NCI-H2107 (cell line): ENCODE measurements at places on chromosomes 6 and 20.

- DNase-seq: no peak
Measured at GRCh38 chr6:144730088-144730645, 445.0 kb downstream of the UTRN start.

DNA sequence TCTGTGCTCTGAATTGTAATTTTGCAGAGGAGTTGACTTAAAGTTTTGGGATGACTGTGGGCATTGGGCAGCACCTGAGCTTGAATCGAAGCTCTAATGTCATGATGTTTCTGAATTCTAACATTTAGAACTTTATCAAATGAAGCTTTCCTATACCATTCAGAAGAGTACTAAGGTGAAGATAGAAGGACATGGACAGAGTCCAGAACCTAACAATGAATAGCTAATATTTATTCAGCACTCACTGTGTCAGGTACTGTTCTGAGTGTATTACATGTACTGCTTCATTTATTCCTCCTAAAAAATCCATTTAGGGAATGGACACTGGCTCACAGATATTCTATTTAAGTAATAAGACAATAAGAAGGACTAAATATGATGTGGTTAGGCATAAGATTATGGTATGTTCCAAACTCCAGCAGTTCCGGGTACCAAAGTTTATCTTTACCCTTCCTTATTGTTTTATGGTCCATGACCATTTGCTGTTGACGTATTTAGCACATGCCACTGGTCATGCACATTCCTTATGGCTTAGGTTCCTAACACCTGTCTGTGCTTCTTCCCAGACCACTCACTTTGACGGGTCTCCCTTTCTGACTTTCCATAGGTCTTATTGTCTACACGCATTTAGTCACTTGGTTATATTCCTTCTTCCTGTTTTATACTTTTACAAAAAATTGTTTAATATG is 20.3 kb downstream of the BCKDHB start:
- DNase-seq: no peak

DNA sequence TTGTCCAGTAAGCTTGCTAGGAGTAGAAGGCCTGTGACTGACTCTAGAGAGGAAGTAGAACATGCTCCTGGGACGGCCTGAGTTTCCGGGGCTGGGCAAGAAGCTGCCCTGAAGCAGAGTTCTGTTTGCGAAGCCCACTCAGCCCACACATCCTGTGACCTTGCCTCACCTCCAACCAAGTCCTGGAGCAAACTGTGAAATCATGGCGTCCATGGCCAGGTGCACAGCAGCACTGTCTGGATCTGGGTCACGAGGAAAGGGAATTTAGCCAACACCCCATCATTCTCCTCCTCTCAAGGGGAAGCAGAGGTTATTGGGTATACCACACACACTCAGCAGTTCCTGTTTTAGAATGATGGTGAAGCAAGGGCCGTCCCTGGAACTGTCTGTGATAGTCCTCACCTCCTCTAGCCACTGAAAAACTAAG is 87.5 kb downstream of the CRYBG1 start:
- DNase-seq: no peak

DNA sequence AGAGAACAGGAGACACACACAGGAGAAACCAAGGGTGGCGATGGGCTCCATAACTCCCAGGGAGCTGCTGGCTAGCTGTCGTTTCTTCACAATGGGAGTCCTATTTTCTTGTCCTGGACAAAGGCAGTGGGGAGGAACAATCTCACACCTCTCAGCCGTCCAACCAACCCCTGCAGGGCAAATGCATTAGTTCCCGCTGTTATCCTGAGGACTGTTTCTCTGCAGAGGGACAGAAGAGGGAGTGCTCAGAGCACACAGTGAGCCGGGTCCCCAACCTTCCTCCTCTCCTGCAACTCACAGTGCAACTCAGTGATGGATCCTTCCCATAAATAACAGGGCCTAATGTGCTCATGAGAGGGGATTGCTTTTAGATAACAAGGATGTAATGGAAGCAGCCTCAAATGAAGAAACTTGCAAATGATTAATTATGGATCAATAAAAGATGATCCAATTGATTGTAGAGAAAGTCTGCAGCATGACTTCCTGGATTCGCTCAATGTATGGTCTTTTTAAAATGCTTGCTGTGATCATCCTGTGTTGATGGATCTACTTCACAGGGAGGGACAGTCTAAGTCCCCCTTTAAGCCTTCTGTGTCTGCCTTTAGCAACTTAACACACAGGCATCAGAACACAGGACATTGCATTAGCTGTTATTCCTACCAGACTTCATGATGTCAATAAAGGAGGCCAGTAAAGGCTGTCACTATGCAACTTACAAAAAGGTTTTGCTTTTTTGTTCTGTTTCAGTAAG is 453.4 kb upstream of the AGPAT4 start:
- no peak for DNase-seq

GRCh38 chr20:24842918-24843715 is 106.0 kb upstream of the CST7 start:
- DNase-seq: no peak

DNA sequence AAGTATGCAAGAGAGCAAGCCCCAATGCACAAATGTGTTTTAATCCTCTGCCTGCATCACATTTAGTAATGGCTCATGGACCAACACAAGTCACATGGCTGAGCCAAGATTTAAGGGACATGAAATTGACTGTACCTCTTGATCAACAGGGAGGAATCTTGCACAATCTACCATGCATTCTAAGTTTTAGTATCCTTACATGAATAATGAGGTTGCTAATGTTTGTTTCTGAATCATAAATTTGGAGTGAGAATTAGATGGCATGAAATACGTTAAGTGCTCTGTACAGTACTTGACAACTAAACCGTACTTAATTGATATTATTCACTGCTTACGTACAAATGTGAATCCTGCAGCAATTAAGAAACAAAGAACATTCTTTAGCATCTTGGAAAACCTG is 553.8 kb upstream of the JAG1 start:
- no peak for DNase-seq

DNA sequence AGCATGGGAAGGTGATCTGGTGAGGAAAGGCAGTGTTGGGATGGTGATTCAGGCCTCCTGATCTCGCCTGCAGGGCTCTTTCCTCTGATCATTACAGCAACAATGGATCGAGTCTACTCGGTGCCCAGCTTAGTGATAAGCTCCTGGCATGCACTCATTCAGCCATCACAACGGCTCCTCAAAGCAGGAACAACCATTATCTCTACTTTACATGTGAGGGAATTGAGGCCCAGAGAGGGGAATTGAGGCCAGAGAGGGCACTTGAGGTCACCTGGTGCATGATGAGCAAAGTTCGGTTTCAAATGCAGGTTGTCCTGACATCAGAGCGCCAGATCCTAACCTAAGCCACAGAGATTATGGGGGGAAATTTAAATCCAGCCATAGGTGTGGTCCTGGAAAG is 42.0 kb upstream of the BPIFA2 start:
- no peak for DNase-seq

GRCh38 chr20:38836991-38837390 is 31.5 kb downstream of the PPP1R16B start:
- no peak for DNase-seq

- DNase-seq: no peak
Measured at GRCh38 chr6:26544473-26544872, 6.3 kb downstream of the HMGN4 start.

DNA sequence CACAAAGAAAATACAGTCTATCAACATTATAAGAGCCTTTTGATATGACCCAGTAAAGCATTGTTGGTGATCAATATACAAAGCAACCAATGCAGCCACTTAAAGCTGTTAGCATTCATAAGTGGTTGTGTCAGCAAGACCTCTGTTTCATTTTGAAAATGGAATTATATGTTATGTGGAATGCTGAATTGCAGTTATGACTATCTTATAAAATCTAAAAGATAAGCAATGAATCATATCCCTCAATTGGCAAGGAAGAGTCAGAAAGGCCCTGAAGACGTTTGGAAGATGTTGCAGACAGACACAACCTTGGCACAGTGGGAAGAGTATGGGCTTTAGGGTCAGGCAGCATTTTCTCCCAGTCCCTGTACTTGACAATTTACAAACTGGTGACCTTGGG is 93.8 kb upstream of the RNF217 start:
- DNase-seq: no peak

- DNase-seq: no peak
Measured at GRCh38 chr6:106747139-106747538, 117.8 kb downstream of the QRSL1 start.

GRCh38 chr20:9903048-9903655 is 64.3 kb upstream of the PAK5 start:
- DNase-seq: no peak

- no peak for DNase-seq
Measured at GRCh38 chr6:25700761-25701160, 48.7 kb downstream of the SCGN start.

DNA sequence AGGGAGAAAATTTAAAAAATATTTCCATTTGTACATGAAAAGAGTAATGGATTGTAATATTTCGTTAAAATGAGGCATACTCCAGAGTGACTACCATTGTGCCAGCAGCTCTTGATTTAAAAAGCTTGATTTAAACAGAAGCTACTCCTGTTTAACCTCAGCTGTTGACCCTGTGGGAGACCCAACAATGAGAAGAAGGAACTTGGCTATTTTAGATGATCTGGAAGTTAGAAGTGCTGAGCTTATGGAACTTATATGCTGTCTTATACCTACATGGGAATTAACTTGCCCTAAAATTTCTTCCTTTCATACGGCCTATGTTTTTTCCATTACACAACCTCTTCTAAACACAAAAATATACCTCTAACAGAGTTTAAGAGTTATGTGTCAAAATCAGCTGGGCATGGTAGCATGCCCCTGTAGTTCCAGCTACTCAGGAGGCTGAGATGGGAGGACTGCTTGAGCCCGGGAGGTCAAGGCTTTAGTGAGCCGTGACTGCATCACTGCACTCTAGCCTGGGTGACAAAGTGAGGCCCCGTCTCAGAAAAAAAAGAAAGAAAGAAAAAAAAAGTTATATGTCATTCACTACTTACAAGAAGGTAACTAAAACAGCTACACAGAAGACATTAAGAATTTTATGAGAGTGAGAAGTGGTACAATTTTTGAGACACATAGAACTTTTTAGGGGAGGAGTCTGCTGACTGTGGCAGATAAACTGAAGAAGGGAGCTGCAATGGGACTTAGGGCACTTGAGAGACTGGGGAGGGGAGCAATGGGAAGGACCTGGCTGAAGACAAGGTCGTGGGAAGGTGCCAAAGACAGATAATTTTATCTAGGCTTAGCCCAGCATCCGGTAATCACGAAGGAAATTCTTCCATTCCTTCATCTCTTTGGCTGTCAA is 139.9 kb downstream of the MYB start:
- DNase-seq: no peak

- no peak for DNase-seq
Measured at GRCh38 chr6:164034602-164035140, 620.2 kb downstream of the QKI start.

- no peak for DNase-seq
Measured at GRCh38 chr6:144335914-144336313, 50.8 kb downstream of the UTRN start.

DNA sequence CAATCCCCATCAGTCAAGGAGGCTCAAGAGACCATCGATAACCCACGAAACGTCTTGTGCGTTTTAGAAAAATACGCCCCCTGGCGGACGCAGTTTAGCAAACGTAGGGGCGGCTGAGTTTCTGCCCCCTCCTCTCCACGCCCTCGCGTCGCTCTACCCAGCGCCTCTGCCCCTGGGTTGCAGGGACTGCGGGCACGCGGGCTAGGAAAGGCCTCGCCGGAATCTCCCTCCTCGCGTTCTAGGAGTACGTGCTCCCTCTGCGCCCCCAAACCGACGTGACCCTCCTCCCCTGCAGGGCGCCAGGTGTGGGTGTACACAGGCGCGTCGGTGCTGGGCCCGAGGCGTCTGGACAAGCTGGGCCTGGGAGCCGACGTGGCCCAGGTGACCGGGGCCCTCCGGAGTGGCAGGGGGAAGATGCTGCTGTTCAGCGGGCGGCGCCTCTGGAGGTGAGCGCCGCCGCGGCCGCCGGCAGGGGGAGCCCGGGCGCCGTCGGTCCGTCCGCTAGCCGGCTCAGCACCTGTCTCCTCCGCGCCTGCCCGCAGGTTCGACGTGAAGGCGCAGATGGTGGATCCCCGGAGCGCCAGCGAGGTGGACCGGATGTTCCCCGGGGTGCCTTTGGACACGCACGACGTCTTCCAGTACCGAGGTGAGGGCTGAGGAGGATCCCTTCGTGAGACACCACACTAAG is 5.3 kb downstream of the MMP9 start:
- DNase-seq: peak; percentile 50

DNA sequence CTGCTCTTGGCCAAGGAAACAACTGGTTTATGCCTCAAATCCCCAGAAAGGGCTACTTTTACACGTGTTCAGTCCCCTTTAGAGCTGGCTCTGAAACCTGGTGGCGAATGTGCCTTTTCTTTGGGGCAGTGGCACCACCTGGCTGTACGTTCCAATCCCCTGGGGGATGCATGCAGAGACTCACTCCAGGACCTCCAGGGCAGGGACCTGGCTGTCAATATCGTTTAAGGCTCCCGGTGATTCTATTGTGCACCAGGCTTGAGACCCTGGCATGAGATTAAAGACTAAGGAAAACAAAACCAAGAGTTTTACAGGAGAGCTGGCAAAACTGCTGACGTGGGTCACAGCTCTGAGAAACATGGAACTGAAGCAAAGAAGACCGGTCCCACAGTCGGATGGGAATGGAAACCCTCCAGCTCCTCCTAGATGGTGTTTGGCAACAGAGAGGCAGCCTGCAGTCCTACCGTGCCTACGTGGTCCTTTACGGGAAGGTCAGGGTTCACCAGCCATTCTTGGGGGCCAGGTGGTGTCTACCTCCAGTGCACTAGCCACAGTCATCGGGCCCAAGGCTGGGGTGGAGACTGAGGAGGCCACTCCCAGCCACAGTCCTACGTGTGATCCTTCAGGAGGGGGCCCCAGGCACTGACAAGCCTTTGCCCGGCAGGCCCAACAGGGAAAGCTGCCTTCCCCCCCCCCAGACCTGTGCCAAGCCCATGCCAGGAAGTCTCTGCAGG is 203.3 kb upstream of the CST7 start:
- DNase-seq: no peak

- no peak for DNase-seq
Measured at GRCh38 chr6:723540-723939, 30.6 kb upstream of the EXOC2 start.

- no peak for DNase-seq
Measured at GRCh38 chr6:53892707-53893106, 97.9 kb downstream of the LRRC1 start.

GRCh38 chr20:44706301-44707017 is 8.7 kb upstream of the CCN5 start:
- no peak for DNase-seq

- peak; percentile 28 for DNase-seq
Measured at GRCh38 chr6:14440940-14441781, 323.6 kb downstream of the CD83 start.

- no peak for DNase-seq
Measured at GRCh38 chr6:98824902-98825599, 9.3 kb upstream of the POU3F2 start.

GRCh38 chr6:3859878-3860552 is 10.8 kb downstream of the FAM50B start:
- no peak for DNase-seq

- DNase-seq: no peak
Measured at GRCh38 chr6:3748208-3749066, 3.1 kb downstream of the PXDC1 start.
